Subcutaneous preadipocyte (primary cell): ENCODE measurements at places on chromosomes 12 and 14. TPM values are rescaled to one million over a fixed set of nuclear protein-coding genes. Genes with fewer than 3 reads are reported as not detected.

SPTB gene
- total RNA-seq = not detected in 2 replicates

SSTR1 gene
- under 0.01 TPM in 2 replicates for total RNA-seq

TMTC1 gene
- 71.7 and 96.2 TPM in 2 replicates for total RNA-seq

RNASE7 gene
- not detected in 2 replicates for total RNA-seq

KRT75 gene
- not detected in 2 replicates for total RNA-seq

DENR gene
- total RNA-seq = 26.1 and 35.2 TPM in 2 replicates

CLEC2A gene
- not detected in 2 replicates for total RNA-seq

POC1B gene
- total RNA-seq = 15.6 and 24.3 TPM in 2 replicates

KLHL33 gene
- total RNA-seq = under 0.01 and 0.20 TPM in 2 replicates

RERGL gene
- not detected in 2 replicates for total RNA-seq

IFI27L1 gene
- 8.2 and 12.1 TPM in 2 replicates for total RNA-seq

MYF6 gene
- under 0.01 TPM in 1 of 2 replicates, not detected in the other for total RNA-seq

RTL1 gene
- not detected in 2 replicates for total RNA-seq

PDZRN4 gene
- not detected in 2 replicates for total RNA-seq

REP15 gene
- 2.6 and 6.3 TPM in 2 replicates for total RNA-seq

NEUROD4 gene
- total RNA-seq = not detected in 2 replicates

NGB gene
- not detected in 2 replicates for total RNA-seq

RASSF3 gene
- 3.3 and 9.0 TPM in 2 replicates for total RNA-seq

KLHL42 gene
- 22.8 and 32.5 TPM in 2 replicates for total RNA-seq

TRPV4 gene
- 0.59 and 1.1 TPM in 2 replicates for total RNA-seq

IQSEC3 gene
- not detected in 2 replicates for total RNA-seq

HAL gene
- not detected in 2 replicates for total RNA-seq

ACSS3 gene
- 4.9 and 9.2 TPM in 2 replicates for total RNA-seq

ERBB3 gene
- under 0.01 TPM in 2 replicates for total RNA-seq

PSMA6 gene
- 169 and 200 TPM in 2 replicates for total RNA-seq

HOXC12 gene
- not detected in 2 replicates for total RNA-seq

SLC25A21 gene
- total RNA-seq = 0.39 and 1.1 TPM in 2 replicates

SLC39A5 gene
- total RNA-seq = 0.20 TPM in 1 of 2 replicates, not detected in the other

CAPZA3 gene
- not detected in 2 replicates for total RNA-seq

MIPOL1 gene
- total RNA-seq = 8.5 and 11.3 TPM in 2 replicates

PPP1R13B gene
- total RNA-seq = 2.3 and 3.3 TPM in 2 replicates

GYS2 gene
- not detected in 2 replicates for total RNA-seq

HOXC9 gene
- 2.9 and 8.8 TPM in 2 replicates for total RNA-seq

CD27 gene
- total RNA-seq = not detected in 2 replicates

CLEC9A gene
- total RNA-seq = not detected in 2 replicates

SERPINA12 gene
- total RNA-seq = not detected in 2 replicates

PIANP gene
- total RNA-seq = under 0.01 TPM in 1 of 2 replicates, not detected in the other

SRGAP1 gene
- 32.3 and 45.5 TPM in 2 replicates for total RNA-seq

KRT8 gene
- 0.98 and 1.1 TPM in 2 replicates for total RNA-seq

GPR65 gene
- under 0.01 TPM in 1 of 2 replicates, not detected in the other for total RNA-seq

MMP19 gene
- total RNA-seq = 9.2 and 9.9 TPM in 2 replicates

ASPG gene
- not detected in 2 replicates for total RNA-seq

HOXC10 gene
- 6.6 TPM in 1 of 2 replicates, not detected in the other for total RNA-seq

GPR162 gene
- total RNA-seq = 0.73 and 1.2 TPM in 2 replicates

COPZ1 gene
- 103 and 111 TPM in 2 replicates for total RNA-seq
